ENCODE measurements at places on chromosomes 1 and 21.

GRCh38 chr1:70587872-70588366 is 176.9 kb downstream of the CTH start:
- DNase-seq, result no peak

- DNase-seq, result no peak
These were observed 135.2 kb upstream of the CYYR1 start for GRCh38 chr21:26708223-26708800.

- no peak for DNase-seq
These were observed 49.3 kb downstream of the STUM start for GRCh38 chr1:226597616-226598454.

- no peak for DNase-seq
These were observed 135.2 kb downstream of the LIPI start for GRCh38 chr21:14075346-14076142.

DNA sequence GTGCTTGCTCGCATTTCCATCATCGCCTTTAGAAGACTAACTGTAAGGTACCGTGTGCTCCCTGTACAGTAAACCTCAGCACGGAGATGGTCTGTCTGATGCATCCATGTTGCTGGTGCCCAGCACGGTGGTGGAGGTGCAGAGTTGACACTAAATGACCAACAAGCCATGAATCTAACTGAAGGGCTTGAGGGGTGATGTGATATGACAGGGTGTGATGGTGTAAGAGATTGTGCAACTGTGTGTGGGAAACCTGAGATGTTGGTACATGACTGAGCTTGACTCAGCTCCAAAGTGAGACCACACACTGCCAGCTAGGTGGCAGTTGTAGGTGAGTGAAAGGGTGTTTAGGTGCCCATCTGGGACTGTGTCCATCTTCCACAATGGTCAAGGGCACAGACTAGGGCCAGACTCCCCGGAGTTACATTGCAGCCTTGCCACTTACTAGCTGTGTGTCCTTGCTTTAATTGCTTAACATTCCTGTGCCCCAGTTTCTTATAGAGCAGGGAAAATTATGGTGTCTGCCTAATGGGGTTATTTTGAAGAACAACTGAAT is 21.4 kb downstream of the SLC2A1 start:
- no peak for DNase-seq

DNA sequence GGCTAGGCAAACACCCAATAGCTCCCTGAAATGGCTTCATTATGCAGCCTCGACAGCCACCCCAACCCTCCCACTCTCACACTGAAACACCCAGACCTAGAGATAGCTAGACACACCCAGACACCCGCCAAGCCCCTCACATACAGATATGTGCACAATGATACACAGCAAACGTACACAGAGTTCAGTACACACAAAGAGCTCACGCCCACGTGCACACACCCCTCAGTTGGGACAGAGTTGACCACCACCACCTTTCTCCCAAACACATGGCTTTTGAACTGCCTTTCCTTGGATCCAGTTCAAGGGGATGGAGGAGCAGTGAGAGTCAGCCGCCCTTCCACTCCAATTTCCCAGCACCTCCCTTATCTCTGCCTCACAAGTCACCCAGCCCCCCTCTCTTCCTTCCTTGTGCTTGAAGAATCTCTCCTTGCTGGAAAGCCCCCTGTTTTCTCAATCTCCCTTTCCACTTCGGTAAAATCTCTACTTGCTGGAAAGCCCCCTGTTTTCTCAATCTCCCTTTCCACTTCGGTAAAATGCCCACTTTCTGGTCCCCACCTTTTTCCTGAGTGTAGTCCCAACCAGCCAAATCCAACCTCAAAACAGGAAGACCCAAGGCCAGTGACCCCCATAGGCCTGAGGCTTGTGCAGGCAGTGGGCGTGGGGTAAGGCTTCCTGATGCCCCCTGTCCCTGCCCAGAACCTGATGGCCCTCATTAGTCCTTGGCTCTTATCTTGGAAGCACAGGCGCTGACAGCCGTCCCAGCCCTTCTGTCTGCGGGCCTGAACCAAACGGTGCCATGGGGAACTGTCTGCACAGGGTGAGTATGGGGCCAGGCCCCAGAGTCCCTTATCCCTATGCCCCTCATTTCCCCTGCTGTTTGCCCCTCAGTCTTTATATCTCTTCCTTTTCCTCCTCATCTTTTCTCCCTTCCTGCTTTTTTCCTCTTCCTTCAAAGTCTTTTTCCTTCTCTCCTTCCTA is at the start of gene ACKR1:
Gene ACKR1 (plus strand): TSS at position 715 of the 981 bp plus-strand sequence. CDS start 85 bp downstream, at position 800.
- DNase-seq, result no peak

DNA sequence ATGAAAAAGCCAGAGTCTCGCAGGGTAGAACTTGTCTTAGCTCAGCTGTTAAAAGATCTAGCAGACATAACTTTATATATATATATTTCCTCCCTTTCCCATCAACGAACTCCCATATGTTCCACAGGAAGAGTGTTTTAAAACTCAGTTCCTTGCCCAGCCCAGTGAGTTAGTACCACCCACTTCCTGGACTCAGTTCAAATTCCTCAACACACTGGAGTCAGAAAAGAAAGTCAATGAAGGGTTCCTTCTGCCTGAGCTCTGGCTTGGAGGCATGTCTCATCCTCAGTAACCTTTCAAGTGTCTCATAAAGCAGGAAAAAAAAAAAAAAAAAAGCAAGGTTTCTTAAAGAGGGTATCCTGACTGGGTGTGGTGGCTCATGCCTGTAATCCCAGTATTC is 15.6 kb downstream of the TPM3 start:
- DNase-seq, result no peak
